ENCODE measurements at places on chromosomes 16 and 17.

GRCh38 chr17:77097631-77098180, 43.1 kb upstream of the SEC14L1 start:
- DNase-seq: no peak

DNA sequence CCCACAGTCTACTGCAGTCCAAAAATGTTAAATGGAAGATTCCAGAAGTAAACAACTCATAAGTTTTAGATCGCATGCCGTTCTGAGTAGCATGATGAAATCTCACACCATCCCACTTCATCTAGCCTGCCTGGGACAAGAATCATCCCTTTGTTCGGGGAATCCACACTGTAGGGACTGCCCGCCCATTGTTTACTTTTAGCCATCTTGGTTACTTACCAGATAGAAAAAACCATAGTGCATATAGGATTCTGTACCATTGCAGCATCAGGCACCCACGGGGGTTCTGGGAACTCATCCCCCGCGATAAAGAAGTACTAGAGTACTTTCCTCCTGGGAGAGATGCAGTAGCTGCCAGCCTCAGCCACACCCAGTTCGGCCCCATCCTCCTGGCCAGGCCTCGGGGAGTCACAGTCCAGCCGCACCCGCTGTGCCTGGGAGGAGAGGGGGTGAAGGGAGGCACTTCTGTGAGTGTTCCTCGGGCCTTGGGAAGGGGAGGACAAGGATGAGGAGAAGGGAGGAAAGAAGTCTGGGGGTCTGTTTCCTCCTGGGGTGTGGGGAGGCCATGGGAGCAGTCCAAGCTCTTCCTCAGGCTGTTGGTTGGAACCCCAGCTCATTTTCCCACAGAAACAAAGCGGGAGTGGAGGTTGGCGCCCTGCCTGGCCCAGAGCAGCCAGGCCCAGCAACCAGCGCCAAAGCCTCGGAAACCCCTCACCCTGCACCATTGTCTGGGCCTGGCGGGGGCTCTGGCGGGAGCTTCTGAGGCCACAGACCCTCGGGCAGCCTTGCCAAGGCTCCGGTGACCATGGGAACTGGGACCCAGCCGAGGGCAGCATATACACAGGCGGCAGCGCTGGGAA, 8.9 kb downstream of the TRIM47 start:
- no peak for DNase-seq

DNA sequence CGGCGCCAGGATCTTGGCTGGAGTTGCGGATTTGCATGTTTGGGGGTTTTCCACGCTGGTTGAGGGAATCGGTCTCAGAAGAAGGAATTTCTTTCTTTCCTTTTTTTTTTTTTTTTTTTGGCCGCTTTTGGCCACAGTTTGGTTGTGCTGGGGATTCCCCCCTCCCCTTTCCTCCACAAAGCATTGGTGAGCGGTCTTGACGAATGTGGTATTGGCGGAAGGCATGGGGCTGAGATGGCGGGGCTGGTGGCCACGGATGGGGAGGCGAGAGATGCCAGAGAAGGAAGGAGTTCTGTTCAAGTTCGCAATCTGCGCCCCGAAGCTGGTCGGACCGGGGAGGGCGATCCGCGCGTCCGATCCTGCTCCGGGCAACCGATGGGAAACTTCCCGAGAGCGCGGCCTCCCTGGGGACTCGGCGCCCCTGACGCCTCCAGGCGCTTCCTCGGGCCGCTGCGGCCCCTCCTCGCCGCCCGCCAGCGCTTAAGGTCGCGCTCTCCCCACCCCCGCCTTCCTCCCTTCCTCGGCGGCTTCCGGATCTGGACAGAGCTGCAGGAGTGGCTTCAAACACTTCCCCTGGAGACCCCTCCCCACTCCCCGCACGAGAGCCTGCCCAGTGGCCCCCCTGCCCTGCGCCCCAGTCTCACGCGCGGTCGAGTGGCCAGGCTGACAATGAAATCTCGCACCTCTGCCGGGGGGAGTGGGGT, 43.2 kb downstream of the RAI1 start:
- no peak for DNase-seq

- no peak for DNase-seq
Measured at GRCh38 chr17:37725021-37725595, 19.8 kb downstream of the HNF1B start.

DNA sequence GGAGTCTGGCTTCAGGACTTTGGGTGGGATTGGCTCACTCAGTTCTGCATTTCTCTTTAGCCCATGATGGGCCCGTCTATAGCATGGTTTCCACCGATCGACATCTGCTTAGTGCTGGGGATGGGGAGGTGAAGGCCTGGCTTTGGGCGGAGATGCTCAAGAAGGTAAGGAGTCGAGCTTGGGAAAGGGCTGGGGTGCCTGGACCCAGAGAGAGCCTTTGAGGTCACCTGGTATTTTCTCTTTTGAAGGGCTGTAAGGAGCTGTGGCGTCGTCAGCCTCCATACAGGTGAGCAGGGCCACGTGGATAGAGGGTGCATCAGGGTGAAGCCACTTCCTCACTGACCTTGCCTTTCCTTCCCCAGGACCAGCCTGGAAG, 2.2 kb downstream of the THOC6 start:
- no peak for DNase-seq

GRCh38 chr16:83774066-83774465, 33.7 kb upstream of the HSBP1 start:
- DNase-seq: no peak

DNA sequence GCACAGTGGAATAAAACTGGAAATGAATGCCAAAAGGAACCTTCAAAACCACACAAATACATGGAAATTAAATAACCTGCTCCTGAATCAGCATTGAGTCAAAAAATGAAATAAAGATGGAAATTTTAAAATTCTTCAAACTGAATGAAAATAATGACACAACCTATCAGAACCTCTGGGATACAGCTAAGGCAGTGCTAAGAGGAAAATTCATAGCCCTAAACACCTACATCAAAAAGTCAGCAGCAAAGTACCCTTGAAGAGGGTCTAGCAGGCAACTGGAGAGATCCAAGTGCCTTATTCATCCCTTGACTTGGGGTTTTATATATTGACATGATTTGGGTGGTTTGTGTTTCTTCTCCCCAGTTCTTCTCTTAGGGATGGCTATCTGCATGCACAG, 294.1 kb downstream of the PMP22 start:
- DNase-seq: no peak

DNA sequence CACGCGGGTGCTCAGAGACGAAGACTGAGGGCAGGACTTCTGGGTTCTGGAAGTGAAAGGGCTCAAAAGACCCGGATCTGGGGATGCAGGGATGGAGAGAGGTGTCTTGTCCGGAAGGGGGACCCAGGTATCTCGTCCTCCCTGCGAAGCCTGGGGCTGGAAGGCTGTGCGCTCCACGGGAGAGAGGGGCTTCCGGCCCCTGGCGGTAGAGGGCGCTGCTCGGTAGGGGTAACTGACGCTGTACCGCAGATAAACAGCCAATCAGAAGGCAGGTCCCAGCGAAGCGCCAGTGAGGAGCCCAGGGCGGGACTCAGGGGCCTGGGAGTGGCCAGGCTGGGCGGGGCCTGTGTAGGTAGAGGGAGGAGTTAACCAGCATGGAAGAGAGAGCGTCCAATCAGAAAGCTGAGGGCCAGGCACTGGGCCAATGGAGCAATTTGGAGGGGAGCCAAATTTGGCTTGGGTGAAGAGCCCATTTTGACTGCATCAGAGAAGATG, 804 bp downstream of the TGFB1I1 start:
- DNase-seq: no peak

Data from thymus (tissue), 14 donors.